ENCODE measurements at places on chromosomes 12 and 14. TPM values are rescaled to one million over a fixed set of nuclear protein-coding genes. Genes with fewer than 3 reads are reported as not detected.

DNA sequence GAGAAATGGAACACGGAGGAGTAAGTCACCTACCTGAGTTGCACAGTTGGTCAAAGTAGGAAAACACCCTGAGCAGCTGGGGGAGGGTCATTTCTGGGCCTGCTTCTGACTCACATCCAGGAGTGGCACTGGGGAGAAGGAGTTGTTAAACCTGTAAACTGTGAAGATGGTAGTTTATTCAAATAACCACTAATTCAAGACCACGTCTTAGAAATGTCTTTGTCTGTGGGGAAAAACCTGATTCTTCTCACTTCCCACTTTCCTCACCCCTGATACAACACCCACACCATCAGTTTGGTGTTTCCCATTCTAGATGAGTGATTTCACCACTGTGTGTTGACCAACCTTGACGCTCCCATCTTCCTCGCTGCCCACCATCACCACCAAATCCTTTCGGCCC is 207.1 kb downstream of the ANO4 start:
- DNase-seq, result no peak

GRCh38 chr14:100359881-100360280 is 36.7 kb downstream of the SLC25A47 start:
- no peak for DNase-seq

GRCh38 chr12:232731-233614 is 19.0 kb upstream of the SLC6A12 start:
- DNase-seq, result no peak

DNA sequence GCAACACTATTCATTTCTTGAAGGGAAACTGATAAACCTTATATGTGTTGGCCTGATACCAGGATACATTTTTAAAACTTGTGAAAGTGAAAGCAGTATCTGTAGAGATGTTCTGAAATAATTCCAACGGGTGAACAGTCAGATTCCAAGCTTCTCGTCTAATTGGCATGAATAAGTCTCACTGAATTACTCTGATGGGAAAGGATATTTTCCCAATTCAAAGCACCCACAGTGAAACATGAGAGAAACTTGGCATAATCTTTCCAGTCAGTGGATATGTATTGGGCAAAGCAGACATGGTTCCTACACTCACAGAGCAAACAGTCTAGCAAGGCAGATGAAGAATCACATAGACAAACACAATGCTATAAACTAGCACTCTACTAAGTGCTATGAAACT is 413.1 kb downstream of the MED13L start:
- no peak for DNase-seq

TIGAR gene
- total RNA-seq, result 13.2 TPM

KLRK1 gene
- not detected for total RNA-seq

GARIN6 gene
- not detected for total RNA-seq

RPL41 gene
- total RNA-seq, result 3,423 TPM
